Amygdala (tissue), 56 donors: ENCODE measurements at places on chromosomes 1 and 21.
A peak's percentile ranks its signal among the peaks of the same experiment; 100 is the strongest.

DNA sequence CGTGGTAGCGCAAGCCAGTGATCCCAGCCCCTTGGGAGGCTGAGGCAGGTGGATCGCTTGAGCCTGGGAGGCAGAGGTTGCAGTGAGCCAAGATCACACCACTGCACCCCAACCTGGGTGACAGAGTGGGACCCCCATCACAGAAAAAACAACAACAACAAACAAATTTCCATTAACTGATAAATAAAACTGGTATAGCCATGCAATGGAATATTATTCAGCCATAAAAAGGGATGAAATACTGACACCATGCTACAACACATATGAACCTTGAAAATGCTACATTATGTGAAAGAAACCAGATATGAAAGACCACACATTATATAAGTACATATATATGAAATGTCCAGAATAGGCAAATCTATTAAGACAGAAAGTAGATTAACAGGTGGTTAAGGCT, 12.0 kb downstream of the CLCC1 start:
- DNase-seq: no peak

DNA sequence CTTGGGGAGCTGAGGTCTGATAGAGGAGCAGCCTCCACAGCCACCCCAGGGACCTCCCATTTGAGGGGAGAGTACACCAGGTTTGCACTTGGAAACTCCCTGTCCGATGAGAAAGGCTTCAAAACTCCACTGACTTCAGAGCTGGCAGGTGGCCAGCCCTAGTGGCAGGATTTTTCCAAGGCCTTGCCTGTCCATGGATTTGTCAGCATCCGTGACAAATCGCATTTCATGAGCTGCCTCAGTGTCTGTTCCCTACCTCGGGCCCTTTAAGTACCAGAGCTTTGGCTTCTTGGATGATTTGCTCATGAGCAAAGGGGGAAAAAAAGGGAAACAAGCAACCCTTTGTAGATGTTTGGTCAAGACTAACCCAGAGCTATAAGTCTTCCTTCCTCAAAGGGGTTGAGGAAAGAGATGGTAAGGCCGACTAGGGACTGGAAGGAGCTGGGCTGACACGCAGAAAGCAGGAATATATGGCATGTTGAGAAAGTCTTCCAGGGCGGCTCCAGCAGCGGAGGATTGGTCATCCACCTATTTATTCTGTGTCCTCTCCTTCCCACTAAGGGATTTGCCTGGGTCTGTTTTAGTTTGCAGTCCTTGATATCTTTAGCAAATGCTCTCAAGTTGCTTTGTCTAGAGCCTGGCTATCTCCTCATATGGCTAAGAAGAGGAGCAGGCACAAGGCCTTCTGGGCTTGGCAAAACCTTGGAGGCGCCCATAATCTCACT, 2.7 kb upstream of the HSPG2 start:
- DNase-seq: peak; percentile 12

DNA sequence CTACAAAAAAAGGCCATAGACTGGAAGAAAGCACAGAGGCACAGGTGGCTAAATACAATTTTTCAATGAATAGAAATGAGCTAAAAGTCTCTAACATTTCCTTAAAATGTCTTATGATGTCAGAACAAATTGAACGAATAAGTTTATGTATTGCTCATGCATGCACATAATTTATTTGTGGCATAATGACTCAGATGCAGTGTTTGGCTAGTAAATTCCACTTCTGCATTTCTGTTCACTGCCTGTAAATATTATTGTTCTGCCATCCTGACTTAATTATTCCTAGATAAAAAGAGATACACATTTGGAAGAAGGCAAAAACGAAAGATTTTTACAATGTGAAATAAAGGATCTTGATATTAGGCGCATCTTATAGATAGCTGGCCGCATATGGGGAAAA, 26.6 kb upstream of the EXO1 start:
- DNase-seq: no peak

DNA sequence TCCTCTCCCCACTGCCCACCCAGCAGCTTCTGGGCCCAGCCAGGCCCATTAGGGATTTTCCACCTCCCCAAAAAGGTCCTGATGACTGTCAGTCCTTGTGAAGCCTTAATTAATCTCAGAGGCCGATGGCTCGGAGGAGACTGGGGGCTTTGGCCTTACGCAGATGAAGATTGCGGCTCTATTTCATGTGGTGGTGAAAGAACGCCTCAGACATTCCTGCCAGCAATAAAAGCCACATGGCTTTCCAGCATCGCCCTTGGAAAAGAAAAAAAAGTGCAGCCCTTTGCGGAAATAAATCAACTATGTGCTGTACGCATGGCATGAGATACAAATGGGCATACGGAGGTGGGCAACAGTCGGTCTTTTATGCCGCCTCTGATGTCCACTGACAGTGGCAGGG, 6.6 kb upstream of the RUNX3 start:
- DNase-seq: no peak

GRCh38 chr1:230210981-230211336, 143.9 kb downstream of the GALNT2 start:
- DNase-seq: no peak

- DNase-seq: no peak
These were observed 1.0 kb upstream of the CD84 start for GRCh38 chr1:160580221-160580812.

DNA sequence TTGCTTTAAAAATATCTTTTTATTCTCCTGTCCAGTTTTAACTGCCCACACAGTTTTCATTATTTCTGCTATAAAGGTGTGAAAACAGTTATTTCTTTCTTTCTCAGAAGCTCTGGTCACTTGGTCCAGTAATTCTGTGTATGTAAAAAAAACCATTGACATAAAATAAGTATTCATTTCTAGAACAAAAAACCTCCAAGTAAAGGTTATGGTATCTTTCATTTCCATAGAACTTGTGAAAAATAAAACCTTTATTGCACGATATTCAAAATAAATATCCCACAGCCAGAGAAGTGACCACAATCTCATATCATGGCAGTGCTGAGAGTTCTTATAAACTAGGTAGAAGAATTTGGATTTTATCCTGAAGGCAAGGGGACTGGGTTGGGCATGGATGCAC, 96.9 kb upstream of the TNFSF4 start:
- no peak for DNase-seq

DNA sequence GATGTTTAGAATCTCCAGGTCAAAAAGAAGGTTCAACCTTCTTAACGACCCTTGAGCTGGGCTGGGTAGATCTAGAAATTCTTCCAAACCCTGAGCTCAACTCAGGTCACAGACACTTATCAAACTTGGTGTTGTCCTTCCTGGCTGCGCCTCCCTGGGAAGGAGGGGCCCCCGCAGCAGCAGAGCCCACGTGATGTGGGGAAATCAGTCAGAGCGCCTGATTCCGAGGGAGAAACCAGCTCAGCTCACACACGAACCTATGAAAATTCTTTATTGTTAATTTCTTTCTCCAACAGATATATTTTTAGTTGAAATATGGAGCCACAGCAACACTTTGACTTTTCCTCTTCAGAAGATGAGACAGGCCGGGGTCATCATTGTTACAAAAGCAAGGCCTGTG, 24.3 kb upstream of the CLSTN1 start:
- no peak for DNase-seq

DNA sequence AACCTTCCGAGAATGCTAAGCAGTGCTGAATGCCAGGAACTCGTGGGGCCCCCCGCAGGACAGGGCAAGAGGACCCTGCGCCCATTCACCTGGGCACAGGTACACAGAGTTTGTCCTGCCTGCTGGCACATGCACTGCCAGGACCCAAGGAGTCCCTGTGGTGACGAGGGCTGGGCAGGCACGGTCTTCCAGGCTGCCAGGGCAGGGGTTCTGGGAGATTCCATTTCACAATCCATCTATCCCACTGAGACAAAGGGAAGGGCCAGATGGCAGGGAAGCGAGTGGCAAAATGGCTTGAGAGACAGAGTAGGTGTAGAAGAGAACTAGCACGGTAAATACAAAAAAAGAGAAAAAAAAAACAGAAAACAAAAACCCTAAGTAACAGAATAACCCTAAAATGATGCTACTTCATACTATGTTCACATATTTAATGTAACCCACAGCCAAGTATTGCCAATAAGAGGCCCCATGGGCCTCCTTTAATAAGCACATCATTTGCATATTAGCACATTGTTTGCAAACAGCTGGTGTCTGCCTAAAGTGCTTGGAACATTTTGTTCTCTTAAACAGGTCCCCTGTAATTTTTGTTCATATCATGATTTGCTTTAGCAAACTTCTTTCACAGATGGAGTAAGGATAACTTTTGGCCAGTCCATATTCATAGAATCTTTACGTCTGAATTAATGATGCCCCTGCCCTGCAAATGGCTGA, 83.8 kb downstream of the STUM start:
- no peak for DNase-seq

DNA sequence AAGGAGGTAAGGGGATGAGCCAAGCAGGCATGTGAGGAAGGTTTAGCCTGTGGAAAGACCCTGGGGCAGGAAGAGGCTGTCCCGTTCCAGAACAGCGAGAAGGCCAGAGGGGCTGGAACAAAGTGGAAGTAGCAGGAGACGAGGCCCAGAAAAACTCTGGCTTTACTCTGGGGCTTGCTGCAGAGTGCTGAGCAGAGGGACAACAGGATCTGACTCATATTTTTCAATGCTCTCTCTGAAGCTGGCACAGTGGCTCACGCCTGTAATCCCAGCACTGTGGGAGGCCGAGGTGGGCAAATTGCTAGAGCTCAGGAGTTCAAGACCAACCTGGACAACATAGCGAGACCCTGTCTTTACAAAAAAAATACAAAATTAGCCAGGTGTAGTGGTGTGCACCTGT, 52.4 kb upstream of the PAX7 start:
- DNase-seq: no peak

DNA sequence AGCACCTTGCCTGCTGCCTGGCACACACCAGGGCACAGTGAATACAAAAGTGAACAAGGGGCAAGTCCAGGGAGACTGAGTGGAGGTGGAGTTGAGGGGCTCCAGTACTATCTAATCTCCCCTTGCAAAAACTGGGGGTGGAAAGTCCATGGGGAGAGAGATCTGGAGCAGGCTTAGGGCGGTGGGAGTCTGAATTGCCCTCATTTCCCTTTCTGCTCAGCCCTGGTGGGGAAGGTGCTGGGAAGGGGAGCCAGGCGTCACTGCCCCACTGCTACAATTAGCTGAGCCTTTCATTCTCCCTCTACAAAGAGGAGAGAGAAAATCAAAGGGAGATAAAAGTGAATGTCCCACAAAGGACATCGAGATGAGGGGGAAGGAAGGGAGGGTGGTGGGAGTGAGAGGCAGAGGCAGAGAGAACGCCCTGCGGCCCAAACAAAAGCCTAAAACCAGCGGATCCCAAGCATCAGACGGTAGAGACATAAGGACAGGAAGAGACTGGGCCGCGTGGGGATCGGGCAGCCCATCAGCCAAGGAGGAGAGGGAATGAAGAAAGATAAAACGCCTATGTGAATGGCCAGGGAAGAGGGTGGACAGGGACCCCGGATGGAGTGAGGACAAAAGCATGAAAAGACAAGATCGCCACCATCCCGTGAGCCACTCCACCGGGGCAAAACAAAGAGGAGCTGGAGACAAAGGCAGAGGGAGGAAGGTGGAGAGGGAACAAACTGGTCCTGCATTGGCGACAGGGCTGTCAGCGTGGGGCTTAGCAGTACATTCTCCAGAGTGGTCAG, 46.8 kb upstream of the SOX13 start:
- DNase-seq: no peak

DNA sequence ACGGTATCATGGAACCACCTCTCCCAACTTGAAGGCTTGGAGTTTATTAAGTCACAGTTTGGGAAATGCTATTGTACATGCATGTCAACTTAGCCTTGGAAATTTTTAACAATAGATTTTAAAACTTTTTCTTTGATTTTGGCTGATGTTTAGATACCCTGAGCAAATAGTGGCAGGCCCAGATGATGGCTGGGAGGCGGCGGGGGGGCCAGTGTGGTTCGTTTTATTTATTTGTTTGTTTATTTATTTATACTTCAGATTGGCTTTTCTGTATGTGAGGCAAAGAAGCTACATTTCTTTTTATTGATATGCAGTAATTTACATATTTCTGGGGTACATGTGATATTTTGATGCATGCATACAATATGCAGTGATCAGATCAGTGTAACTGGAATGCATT, 82.0 kb downstream of the VWA5B1 start:
- no peak for DNase-seq

GRCh38 chr21:25583370-25584130, 23.7 kb downstream of the MRPL39 start:
- DNase-seq: no peak

DNA sequence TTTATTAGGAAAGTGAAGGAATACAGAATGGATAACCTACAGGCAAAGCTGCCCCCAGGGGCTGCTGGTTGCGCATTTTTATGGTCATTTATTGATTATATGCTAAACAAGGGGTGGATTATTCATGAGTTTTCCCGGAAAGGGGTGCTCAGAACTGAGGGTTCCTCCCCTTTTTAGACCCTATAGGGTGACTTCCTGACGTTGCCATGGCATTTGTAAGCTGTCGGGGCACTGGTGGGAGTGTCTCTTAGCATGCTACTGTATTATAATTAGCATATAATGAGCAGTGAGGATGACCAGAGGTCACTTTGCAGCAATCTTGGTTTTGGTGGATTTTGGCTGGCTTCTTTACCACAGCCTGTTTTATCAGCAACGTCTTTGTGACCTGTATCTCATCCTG, 5.9 kb upstream of the ASAP3 start:
- no peak for DNase-seq

DNA sequence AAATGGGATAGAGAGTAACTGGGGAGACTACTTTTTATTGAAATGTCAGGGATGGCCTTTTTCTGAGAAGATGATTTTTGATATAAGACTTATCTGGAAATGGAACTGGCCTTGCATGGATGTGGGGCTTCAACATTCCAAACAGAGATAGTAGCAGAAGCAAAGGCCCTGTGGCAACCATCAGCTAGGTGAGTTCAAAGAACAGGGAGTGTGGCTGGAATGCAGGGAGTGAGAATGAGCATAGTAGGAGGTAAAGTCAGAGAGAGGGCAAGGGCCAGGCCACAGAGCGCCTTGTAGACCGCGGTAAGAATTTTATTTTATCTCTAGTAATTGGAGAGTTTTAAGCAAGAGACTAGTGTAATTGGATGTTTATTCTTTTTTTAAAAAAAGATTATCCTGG, 227.0 kb upstream of the B3GALT2 start:
- DNase-seq: no peak

GRCh38 chr1:84613026-84613425, 38.8 kb upstream of the CTBS start:
- no peak for DNase-seq

- no peak for DNase-seq
These were observed 10.9 kb downstream of the VAV3 start for GRCh38 chr1:107954126-107954525.
